ENCODE measurements at places on chromosomes 11 and 22.
A peak's percentile ranks its signal among the peaks of the same experiment; 100 is the strongest.

DNA sequence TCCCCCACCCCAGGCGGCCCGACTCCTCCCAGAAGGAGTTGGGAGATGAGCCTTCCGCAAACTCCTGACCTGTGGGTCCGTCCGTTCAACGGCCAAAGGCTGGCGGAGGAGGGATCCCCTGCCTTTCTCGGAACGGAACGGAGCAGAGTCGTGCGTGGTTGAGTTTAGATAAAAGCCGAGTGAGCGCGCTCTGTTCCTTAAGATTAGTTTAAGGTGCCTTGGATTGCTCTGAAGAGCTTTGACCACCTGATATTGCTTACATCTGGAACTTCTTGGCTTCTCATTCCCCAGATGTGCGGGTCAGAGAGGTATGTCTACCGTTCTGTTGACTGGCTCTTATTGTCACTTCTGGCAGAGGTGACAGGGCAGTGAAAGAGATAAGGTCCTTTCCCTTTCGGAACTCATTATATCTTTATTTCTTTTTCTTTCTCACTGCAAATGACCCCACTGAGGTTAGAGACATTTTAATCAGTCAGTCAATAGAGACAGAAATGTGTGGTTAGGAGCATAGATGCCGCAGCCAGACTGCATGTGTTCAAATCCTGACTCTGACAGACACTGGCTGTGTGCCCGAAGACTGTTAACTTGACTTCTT is at the start of gene TRIM6:
TRIM6 (plus strand) TSS at position 31 of the 595 bp plus-strand sequence; CDS start at position 292, 261 bp downstream.
- peak; percentile 51 for DNase-seq

GRCh38 chr22:27892811-27893210 is 26.2 kb downstream of the PITPNB start:
- no peak for DNase-seq

DNA sequence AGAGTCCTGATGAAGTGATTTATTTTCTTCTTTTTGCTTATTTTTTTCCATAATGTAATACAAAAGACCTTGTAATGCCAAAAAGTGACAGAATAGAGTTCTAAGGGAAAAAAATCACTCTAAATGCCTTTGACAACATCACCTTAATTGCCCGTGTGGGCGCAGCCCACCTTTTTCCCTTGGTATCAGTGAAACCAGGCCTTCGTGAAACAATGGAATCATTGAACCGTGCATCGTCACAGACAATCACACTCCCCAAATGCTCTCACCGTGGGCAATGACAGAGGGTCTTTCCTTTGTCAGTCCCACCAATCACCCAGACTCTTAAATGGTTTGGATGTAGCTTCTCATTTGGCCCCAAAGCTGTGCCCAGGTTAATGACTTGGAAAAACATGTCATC is 9.6 kb upstream of the SLC6A5 start:
- no peak for DNase-seq

- no peak for DNase-seq
These were observed 98.3 kb upstream of the ZC3H12C start for GRCh38 chr11:109994907-109995306.

GRCh38 chr22:47374901-47375575 is 612.6 kb downstream of the TBC1D22A start:
- no peak for DNase-seq
